ENCODE measurements at places on chromosomes 2 and 18.

GRCh38 chr2:119702203-119702917 lies 23.4 kb downstream of the TMEM177 start:
- DNase-seq = no peak

DNA sequence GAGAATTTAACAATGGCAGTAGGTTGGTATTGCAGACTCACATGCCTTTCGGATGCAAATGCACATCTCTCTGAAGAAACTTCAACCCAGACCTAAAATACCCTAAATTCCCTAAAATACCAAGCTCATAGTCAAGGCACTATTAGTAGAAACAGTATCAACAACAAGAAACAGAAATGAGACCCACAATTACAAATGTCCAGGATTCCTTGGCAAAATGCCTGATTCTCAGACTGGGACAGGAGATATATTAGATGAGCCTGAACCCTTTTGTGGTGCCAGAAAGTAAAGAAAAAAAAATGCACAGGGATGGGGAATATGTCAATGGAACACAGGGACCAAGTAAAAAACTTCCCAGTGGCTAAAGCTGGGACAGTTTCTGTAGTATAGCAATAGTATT lies 77.2 kb downstream of the NAT8 start:
- no peak for DNase-seq

DNA sequence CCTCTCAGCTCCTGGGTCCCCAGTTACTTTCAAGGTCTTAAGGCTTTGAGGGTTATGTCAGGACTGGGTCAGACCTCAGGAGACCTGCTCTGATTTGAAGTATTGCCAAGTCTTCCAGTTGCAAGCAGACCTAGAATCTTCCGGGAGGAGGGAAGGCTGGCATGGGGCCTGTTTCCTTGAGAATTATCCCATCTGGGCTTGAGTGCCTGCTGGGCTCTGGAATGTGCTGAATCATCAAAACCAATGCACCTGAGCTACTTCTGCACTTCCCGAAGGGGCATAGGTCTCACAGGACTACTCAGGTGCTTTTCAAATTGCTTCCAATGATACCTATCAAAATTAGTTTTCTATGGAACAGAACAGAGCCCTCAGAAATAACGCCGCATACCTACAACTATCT lies 327.3 kb downstream of the XIRP2 start:
- no peak for DNase-seq

DNA sequence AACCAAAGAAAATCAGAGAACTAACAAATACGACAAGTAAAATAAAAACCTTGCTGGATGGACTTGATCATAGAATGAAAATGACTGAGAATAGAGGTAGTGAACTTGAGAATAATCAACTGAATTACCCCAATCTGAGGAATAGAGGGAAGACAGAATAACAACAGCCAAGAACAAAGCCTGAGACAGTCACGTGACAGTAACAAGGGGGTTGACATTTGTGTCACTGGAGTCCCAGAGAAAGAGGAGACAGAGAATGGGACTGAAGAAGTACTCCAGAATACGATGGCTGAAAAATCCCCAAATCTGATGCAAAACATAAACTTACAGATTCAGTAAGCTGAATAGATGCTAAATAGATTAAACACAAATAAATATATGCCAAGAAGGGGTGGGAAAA lies 248.5 kb upstream of the HDAC4 start:
- DNase-seq = no peak

DNA sequence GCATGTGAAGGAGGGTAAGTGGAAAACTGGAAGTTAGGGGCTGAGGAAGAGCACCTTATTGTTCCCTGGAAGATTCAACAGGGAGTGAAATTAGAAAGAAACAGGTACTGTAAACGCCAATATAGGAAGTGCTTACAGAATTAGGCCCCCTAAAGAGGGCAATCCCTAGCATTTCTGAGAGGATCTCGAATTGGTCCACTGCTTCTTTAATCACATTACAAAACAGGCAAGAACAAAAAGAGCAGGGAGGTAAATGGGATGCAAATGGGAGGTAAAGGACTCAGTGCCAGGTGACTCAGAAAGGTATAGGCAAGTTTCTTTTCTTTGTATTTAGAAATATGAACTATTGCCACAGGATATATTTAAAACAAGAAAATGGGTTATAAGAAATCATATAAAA lies 116.4 kb upstream of the FANCL start:
- DNase-seq = no peak

- DNase-seq = no peak
Measured at GRCh38 chr2:157245846-157246764, 11.4 kb upstream of the GALNT5 start.

- peak; percentile 19 for DNase-seq
Measured at GRCh38 chr18:75548353-75548905, 120.9 kb upstream of the SMIM21 start.

GRCh38 chr2:235467588-235467987 lies 26.3 kb upstream of the AGAP1 start:
- DNase-seq = no peak

GRCh38 chr18:5982332-5982731 lies 87.0 kb upstream of the TMEM200C start:
- DNase-seq = no peak
